ENCODE measurements at places on chromosomes 2 and 18.

DNA sequence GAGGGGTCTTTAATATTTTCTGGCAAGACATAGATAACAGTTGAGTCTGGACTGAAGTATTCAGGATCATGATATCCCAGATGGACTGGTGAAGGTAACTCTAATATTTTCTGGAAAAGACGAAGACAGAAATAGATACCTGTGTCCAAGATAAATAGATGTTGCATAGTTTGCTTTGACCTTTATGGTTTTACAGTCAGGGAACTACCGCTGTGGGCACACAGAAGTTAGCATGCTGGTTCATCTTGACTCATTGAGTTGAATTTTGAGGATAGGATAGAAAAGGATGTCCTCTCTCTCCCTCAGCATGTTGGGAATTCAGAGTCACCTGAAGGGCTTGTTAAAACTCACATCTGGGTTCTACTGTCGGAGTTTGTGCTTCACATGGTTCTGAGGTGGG lies 20.8 kb downstream of the KCNE4 start:
- DNase-seq: no peak

DNA sequence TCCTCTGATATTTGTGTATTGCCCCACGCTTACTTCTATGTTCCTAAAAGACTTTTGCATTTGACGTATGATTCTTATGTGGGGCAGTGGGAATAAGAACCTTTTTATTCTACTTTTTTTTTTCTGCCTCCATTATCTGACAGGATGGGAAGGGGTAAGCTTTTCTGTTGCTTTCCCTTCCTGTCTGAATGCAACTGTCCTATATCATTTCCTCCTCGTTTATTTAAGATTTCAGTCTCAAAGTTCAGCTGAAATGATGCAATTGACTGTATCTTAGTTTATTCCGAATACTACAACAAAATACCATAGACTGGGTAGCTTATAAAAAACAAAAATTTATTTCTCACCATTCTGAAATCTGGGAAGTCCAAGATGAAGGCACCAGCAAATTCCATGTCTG lies 24.1 kb upstream of the HNMT start:
- no peak for DNase-seq

DNA sequence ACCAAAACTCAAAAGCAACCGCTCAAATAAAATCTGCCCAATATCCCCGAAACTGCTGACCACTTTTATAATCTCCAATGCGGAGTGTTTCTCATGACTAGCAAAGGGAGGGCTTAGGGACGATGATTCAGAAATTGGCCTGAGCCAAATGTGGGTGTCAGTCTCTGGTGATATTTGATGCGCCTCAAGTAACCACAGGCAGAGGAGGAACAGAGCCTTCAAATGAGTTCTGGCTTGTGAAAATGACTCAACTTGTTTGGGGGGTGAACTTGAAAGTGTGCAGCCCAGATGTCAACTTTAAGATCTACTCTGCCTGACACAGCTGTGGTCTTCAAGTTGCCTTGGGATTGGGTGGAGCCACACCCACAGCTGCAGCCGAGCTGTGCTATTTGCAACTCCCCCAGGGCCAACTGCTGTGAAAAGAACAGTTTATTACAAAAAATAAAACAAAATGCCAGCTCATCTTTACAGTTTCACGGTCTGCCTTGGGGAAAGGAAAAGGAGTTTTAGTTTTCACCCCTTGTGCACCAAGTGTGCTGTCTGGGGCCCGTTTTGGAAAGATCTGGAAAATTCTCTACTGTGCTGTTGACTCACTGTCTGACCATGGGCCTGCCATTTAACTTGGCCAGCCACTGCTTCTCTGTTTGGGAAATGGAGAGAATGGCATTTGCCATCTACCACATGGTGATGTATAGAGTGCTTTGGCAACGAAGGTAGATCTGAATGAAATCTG lies 222.1 kb downstream of the MTX2 start:
- no peak for DNase-seq

- no peak for DNase-seq
Observed at GRCh38 chr2:168851674-168852320, 38.4 kb downstream of the SPC25 start.

GRCh38 chr2:237064203-237065070 lies 21.3 kb upstream of the COPS8 start:
- DNase-seq: no peak

DNA sequence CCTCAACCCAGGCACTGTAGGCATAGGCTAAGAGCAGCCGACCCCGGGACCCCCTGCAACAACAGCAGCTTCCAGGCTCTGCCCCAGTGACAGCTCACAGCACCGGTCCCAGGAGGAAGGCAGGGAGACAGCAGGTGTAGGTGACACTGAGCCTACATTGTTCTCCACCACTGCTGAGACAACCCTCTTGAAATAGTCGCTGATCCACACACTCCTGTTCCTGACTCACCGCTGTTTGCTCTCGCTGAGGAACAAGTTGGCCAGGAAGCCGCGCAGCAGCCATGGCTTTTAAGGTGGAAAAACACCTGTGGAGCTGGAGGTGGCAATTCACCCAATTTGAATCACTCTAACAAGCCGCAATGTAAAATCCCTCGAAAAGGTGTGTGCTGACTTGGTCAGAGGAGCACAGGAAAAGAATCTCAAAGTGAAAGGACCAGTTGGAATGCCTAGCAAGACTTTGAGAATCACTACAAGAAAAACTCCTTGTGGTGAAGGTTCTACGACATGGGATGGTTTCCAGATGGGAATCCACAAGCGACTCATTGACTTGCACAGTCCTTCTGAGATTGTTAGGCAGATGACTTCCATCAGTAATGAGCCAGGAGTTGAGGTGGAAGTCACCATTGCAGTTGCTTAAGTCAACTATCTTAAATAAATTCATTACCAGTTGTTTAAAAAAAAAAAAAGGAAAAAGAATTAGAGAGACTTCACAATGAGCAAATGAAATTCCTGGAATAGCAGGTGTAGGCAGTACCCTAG lies 167.5 kb downstream of the ARL4C start:
- DNase-seq: no peak

DNA sequence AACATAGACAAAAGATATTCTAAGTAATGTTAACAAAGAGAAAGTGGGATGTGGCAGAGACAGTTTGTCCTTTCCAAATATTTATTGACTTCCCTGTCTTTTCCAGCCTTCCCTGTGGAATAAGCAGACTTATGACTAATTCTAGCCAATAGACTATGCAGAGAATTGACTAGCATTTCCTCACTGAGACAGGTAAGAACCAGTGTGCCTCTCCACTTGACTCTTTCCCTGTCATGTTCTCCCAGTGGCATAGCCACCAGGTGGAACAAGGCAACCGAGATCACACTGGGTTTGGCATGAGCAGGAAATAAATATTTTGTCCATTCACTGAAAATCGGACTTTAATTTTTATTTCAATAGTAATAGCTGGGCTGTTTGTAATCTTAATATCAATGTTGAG lies 168.1 kb upstream of the CTAGE1 start:
- no peak for DNase-seq

- no peak for DNase-seq
Observed at GRCh38 chr18:62200121-62200914, 13.3 kb downstream of the RELCH start.

DNA sequence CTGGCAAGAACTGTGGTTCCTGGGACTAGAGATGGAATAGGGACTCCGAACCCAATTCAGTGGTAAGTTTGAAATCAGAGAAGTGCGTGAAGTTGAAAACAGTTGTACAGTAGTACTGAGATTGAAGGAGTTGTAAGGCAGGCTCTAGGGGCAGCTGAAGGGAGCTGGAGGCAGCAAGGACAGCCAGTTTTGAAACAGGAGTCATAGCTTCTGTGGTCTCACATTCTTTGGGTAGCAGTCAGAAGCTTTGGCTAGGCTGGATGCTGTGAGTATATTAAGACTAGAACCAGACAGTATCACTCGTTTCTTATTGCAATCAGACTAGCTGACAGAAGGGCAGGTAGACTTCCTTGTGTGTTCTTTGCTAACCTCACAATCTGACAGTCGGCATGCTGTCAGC lies 64.5 kb upstream of the ADAM23 start:
- DNase-seq: no peak

GRCh38 chr2:103346780-103347179 lies 584.9 kb downstream of the TMEM182 start:
- DNase-seq: no peak

DNA sequence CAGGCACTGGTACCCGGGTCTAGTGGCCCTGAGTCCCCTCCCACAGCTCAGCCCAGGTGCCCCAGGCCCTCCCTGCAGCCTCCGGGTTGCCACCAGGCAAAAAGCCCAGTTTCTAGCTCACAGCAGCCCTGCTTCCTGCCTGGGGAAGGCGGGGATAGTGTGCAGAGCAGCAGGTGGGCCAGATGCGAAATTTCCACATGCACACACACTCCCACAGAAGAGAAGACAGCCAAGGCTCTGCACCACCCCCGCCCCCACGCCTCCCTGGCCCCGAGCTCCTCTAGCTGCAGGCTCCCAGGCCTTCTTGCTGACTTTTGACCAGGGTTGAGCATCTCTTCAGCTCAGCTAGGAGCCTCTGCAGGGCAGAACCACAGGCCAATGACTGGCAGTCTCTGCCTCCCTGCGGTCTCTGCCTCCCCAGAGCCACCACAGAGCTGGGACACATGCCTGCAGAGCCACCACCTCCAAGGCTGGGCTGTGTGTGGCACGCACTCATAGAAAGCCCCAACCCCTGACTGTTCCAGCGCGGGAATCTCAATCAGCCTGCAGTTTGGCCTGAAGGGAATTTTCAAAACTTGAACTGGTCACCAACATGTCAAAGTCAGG lies 7.2 kb downstream of the SLC66A2 start:
- DNase-seq: no peak

GRCh38 chr18:12281861-12282260 lies 26.2 kb upstream of the TUBB6 start:
- DNase-seq: no peak

GRCh38 chr2:11863513-11864328 lies 117.3 kb downstream of the LPIN1 start:
- peak; percentile 45 for DNase-seq
